ENCODE measurements at places on chromosomes 13 and 19.

- DNase-seq: no peak
Measured at GRCh38 chr19:57771417-57771816, 1.9 kb downstream of the ZNF586 start.

- no peak for DNase-seq
Measured at GRCh38 chr13:112245179-112245724, 130.9 kb upstream of the SPACA7 start.

DNA sequence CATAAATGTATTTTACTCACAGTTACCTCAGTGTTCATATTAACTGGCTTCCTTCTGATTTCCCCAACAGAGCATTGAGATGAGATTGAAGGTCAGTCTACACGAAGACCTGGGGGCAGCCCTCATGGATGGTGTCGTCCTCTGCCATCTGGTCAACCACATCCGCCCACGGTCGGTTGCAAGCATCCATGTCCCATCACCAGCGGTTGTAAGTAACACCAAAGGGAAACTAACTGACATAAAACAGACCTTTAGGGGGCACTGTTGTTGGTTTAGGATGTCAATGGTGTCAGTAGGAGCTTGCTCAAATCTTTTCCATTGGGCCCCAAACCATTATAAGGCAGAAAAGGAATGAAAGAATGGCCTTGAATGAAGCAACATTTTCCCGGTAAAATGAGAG is 68.2 kb downstream of the ESD start:
- no peak for DNase-seq

DNA sequence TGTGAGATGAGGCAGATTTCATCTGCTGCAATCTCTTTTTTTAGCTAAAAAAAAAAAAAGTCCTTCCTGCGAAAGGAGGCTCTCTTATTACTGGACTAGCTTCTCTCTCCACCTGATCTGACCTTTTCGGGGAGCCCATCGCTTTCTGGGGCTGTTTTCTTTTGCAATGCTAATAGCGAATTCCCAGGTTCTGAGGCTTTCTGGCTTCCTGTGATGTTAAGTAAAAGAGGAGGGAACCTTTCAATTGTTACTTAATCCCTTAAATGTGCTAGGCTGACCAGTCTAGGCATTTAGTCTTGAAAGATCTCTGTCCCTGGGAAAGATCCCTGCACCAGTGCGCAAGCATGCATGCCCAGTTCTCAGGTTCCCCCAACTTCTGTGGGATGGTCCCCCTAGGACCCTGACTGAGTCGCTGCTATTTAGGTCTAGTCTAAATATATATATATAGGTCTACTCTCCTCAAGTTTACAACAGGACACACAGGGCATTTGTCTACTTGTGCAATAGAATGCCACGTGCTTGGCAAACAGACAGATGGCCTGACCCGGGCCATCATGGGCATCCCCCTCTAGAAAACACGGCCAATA is 224.7 kb downstream of the ZNF536 start:
- no peak for DNase-seq

- no peak for DNase-seq
Measured at GRCh38 chr19:34459614-34460013, 21.9 kb upstream of the WTIP start.

- no peak for DNase-seq
Measured at GRCh38 chr13:90545070-90545840, 802.2 kb upstream of the MIR17HG start.

GRCh38 chr19:55160128-55160985 is 2.8 kb upstream of the TNNI3 start:
- peak; percentile 59 for DNase-seq

GRCh38 chr13:34419755-34420154 is 522.3 kb upstream of the NBEA start:
- no peak for DNase-seq

GRCh38 chr19:16089010-16089846 is 12.9 kb downstream of the TPM4 start:
- DNase-seq: no peak

- no peak for DNase-seq
Measured at GRCh38 chr13:33932769-33933406, 114.9 kb downstream of the RFC3 start.

DNA sequence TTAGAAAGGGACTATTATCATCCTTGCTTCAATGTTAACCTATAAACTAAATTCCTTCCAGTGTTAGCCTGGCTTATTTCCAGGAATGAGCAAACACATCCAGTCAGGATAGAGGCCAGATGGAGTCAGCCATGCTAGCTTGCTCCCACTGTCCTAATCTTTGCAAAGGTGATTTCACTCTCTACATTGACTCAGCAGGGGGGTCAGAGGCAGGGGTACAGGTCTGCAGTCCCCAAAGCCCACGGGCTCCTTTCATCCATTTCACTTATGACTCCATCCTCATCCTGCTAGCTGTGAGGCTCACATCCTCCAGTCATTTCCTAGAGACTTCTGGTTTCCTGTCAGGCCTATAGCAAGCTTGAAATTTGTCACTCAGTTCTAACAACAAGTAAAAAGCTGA is 63.4 kb upstream of the CEACAM8 start:
- DNase-seq: no peak

DNA sequence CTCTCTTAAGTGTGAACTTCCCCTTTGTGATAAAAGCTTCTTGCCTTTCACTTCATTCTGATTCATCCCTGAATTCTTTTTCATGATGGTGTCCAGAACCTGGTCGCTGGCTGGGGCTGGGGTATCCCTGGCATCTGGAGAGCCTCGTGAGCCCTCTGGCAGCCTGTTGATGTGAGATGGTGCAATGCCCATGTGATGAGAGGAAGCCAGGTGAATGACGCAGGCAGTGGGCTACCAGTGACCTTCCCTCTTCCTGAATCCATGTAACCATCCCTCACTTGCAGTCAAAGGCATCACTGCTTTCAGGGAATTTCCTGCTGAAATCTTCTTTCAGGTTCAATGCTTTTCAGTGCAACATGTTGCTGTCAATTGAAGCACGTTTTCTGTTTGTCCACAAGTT is 158.6 kb upstream of the SLC10A2 start:
- DNase-seq: no peak

DNA sequence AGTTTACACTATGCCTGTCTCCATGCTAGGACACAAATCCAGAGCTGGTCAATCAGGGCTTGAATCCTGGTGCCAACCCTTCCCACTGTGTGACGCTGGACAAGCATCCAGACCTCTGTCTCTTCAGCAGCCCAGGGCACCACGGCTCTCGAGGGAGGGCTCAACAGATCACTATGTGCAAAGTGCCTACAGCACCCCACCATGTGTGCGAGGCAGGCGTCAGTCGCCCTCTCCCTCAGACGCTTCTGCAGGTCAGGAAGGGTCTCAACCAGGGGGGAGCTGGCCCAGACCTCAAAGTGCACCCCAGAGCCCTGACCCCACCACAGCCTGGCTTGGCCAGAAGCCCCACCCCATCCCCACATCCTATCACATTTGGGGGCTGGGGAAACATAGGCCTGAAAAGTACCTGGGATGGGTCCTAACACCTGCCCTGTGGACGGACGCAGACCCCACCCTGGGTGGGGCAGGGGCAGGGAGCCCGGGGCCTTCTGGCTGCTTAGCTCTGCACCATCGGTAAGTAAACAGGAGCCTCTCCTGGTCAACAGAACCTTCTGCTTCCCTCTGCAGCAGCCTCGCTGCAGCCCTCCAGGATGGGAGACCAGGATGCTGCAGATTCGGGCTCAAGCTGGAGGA is 2.9 kb upstream of the C2CD4C start:
- no peak for DNase-seq

DNA sequence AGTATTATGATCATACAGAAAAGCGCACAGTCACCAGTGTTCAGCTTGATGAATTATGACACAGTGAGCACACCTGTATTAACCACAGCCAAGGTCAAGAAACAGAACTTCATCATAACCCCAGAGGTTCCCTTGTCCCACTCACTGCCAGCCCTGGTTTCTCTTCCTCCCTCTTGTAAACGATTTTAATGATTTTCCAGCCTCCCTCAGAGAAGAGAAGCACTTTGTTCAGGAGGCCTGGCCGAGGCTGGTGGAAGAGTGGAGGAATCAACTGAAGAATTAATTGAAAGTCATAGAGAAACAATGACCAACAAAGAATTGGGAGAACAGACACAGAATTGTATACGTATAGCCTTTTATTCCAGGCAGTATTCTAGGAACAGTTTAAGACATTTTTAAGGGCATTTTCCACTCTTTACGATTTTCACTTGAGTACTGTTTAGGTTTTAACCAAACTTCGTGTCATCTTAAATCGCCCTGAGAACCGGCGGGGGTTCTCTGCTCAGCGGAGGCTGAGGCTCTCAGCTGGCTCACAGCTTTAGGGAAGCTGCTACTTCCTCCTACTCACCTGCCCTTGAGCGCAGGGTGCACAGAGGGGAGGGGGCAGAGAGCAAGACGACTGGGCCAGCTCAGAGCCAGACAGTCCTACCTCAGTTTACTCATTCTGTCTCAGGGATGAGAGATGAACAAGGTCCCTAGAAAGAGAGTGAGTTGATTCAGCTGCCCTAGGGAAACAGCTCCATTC is 108.6 kb downstream of the AKAP11 start:
- no peak for DNase-seq

GRCh38 chr13:103236213-103236612 is 170.0 kb upstream of the SLC10A2 start:
- no peak for DNase-seq

DNA sequence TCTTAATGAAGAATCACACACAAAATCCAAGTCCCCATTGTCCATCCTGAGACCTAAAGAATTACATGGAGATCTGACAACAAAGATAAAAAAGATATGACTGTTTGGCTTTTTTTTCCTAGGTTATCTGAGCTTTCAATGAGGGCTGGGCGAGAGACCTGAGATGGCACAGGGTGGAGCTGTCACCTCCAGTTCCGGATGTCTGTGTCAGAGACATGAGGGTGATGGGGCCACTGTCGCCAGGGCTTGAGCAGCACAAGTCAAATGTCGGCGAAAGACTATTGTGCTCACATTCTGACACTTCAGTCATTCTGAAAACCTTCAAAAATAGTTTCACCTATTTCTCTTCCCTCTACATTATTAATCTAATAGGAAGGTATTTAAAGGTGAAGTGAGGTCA is 65.7 kb downstream of the SLC7A1 start:
- DNase-seq: no peak

- no peak for DNase-seq
Measured at GRCh38 chr19:45781214-45782161, 802 bp downstream of the DMPK start.

DNA sequence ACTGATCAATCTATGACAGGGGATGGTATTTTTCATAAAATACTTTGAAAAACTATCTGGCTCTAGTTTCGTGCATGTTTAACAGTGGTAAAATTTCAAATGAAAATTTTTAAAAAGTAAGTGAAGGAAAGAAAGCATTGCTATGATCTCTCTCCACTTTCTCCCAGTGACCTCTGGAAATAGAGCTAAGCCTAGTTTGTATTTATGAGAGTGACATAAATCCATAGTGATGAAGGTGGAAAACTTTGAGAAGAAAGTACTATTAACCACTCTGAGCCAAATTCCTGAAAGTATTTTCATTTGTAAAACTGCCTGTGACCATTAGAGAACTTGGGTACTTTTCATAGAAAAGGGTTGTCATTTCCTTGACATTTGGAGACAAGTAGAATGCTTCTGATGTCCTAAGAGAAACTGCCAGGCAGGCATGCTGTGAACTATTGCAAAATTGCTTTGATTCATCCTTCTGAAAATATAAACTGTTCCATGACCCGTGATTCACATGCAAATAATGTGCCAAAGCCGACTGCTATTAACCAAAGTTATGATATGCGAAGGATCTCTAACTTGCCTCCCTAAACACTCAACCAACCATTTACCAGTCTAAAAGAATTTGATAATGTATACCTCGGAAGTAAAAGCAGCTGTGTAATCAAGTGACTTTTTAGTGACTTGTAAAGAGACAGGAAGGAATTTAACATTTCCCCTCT is 133.2 kb downstream of the VWA8 start:
- no peak for DNase-seq

DNA sequence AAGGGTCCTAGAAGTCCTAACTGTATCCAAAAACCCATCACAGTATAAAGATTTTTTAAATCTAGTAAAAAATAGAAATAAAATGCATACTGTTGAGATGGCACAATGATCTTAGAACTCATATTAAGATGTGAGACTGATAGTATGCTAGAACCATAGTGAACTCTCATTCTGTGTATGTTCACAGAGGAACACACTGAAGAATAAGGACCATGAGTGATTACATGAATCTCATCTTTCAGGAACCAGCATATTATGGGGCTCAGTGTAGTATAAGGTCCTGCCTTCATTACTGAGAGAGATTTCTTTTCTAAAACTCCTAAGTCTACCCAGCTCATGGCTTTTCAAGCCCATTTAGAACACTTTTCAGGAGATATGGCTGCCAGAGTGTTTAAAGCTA is 59.8 kb upstream of the RFC3 start:
- no peak for DNase-seq

- no peak for DNase-seq
Measured at GRCh38 chr13:100537951-100538462, 50.6 kb downstream of the GGACT start.

- no peak for DNase-seq
Measured at GRCh38 chr19:51458051-51458645, at the start of gene SIGLEC8. Gene SIGLEC8 (minus strand): TSS chr19:51458454. CDS start chr19:51458387, 67 bp downstream.

DNA sequence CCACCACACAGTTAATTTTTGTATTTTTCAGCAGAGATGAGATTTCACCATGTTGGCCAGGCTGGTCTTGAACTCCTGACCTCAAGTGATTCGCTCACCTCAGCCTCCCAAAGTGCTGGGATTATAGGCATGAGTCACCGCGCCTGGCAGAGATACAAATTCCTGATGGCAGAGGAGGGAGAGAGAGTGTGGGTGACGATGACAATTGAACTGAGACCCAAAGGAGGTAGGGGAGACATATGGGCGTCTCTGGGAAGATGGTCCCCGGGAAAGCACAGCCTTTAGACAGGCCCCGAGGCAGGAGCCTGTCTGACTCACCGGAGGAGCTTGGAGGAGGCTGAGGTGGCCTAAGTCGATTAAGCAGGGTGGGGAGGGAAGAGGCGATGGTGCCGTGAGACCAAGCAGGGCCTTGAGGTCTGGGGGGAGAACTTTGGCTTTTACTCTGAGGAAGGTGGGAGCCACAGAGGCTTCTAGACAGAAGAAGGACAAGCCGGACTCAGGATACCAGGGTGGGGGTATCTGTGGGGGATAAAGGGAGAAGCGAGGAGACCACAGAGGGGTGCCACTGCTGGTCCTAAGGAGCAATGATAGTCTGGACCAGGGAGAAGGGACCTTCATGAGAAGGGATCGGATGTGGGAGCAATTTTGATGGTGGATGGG is 38.2 kb downstream of the ARRDC2 start:
- no peak for DNase-seq

GRCh38 chr13:20815464-20815863 is 41.7 kb upstream of the EEF1AKMT1 start:
- DNase-seq: no peak
